ENCODE measurements at places on chromosomes 2 and 18.

- no peak for DNase-seq
Observed at GRCh38 chr18:30387401-30387800, 655.1 kb downstream of the DSC3 start.

DNA sequence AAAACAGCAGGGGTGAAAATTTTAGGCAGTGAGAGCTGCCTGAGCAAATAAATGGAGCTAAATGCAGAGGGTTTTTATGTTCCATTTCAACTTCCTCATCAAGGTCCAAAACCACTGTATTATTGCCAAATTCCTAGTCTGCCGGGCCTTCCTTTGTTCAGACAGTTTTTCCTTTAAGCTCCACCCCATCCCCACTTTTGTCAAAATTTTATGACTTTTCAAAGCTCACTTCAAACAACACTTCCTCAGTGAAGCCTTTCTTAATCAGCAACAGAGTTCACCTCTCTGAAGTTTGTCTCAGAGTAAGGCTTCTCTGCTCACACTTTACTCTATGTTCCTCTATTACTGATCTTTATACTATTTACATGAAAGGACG is 81.3 kb downstream of the CERKL start:
- DNase-seq: no peak

- DNase-seq: no peak
Observed at GRCh38 chr18:22094358-22094734, 75.0 kb upstream of the GATA6 start.

GRCh38 chr2:234048049-234048448 is 2.5 kb upstream of the SPP2 start:
- DNase-seq: no peak

- DNase-seq: no peak
Observed at GRCh38 chr2:110173523-110173922, 31.3 kb downstream of the NPHP1 start.

GRCh38 chr18:37396971-37397720 is 168.5 kb downstream of the CELF4 start:
- DNase-seq: no peak

DNA sequence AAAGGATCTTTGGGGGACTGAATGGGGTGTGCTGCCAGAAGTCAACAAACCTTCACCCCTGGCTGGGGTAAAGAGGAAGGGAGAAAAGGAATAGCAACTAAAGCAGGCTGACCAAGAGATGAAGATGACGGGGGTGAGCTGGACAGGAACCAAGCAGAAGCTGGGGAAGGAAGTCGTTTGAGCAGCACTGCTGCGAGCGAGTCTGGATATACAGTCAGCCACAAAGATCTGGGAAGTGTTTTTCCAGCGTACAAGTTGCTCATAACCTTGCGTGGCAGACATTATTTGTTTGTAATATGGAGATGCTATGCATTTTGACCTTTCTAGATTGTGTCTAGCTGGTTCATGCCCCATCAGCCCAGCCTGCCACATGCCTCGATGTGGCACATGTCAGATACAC is 71.2 kb downstream of the EIF2AK3 start:
- DNase-seq: no peak

- DNase-seq: no peak
Observed at GRCh38 chr2:42971381-42971780, 179.0 kb upstream of the HAAO start.

DNA sequence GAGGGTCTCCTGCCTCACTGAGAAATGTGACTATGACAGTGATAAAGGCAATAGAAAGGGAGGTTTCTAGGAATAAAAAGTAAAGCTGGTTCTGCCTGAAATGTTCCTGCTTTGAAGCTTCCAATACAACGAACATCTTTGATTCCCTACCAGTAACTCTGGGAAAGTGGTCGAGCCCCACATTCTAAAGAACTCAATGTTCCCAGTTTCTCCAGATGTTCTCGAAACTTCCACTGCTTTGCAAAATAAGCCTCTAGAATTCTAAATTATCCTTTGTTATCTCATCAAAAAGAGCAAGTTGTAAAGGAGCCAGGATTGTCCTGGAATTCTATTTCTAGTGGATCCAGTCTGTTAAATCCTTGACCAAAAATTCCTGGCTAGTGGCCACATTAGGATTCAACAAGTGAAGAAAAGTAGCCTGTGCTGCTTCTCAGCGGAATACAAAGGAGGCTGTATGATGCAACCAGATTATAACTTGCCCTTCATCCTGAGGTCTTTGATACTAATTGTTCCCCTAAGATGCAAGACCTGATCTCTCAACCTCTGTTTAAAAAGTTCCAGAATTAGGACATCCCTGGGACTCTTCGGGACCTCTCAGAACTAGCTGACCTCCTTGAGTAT is 8.4 kb downstream of the SCN7A start:
- no peak for DNase-seq

GRCh38 chr2:112733871-112734270 is 13.1 kb downstream of the NT5DC4 start:
- no peak for DNase-seq

GRCh38 chr2:141517180-141517851 is 613.5 kb downstream of the LRP1B start:
- DNase-seq: no peak

DNA sequence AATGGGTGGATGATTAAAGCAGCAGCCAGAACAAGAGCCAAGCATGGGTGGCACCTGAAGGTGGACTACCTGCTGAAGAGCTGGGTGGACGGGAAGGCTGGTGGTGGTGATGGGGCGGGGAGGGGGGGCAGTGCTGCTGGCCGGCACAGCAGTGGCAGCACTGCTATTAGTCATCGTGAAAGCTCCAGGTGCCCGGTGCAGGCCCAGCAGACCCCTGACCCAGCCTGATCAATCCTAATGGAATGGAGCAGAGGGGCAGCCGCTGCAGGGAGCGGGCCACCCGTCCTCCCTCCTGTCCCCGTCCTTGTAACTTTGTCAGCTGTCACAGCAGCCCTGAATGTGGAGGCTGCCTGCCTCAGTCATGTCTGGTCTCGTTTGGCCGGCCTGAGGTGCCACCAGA is 174.9 kb downstream of the CELF4 start:
- no peak for DNase-seq

GRCh38 chr2:153478289-153479261 is at the start of gene RPRM:
RPRM (minus strand) TSS chr2:153478762; CDS start chr2:153478565, 197 bp downstream.
- peak; percentile 20 for DNase-seq

DNA sequence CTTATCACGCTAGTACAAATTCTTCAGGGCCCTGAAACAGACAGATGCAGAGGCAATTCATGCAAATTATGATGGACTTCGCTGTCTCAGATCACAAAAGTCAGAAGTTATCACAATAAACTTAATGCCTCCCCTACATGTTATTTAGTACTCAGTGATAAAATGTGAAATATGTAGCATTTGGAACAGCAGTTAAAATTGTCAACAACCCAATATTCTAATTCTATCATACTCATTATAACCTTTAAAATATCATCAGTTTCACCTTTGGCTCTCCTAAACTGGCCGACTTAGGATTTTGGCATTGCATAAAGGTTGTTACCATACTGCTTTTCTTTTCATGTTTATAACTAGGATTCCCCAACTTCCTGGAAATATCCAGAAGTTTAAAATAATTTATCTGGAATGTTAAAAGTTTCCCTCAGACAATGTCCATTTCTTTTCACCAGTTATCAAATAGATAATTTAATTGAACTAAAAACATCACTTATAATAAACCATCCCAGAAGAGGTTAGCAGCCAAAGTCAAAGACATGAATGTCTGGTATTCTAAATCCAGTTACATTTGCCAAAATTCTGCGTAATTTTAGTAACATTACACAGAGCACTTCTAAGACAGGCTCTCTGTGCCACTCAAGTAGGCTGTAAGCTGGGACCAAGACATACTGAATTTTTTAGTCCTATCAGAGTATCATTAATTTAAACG is 239.8 kb downstream of the RBM43 start:
- DNase-seq: no peak

GRCh38 chr2:109333414-109334210 is 204.6 kb downstream of the SH3RF3 start:
- DNase-seq: no peak

GRCh38 chr2:121804997-121805765 is 49.7 kb downstream of the TSN start:
- no peak for DNase-seq

DNA sequence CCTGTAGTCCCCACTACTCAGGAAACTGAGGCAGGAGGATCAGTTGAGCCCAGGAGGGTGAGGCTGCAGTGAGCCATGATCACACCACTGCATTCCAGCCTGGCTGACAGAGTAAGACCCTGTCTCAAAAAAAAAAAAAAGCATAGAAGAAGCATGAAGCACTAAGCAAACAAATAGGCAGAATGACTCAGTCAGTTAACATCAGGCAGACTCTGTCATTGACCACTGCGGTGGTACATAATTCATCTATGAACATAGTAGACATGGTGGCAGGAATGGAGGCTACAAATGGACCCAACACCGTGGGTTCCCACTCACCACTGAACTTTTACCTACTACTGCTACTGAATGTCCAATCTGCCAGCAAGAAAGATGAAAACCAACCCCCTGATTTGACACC is 7.6 kb upstream of the ASXL2 start:
- DNase-seq: no peak

- no peak for DNase-seq
Observed at GRCh38 chr2:60064687-60065389, 488.6 kb downstream of the BCL11A start.

DNA sequence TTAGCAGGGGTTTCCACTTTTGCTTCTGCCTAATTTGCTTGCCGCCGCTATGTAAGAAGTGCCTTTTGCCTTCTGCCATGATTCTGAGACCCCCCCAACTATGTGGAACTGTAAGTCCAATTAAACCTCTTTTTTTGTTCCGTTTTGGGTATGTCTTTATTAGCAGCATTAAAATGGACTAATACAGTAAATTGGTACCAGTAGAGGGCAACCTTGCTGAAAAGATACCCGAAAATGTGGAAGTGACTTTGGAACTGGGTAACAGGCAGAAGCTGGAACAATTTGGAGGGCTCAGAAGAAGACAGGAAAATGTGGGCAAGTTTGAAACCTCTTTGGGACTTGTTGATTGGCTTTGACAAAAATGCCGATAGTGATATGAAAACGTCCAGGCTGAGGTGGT is 216.1 kb upstream of the FSIP2 start:
- DNase-seq: no peak

DNA sequence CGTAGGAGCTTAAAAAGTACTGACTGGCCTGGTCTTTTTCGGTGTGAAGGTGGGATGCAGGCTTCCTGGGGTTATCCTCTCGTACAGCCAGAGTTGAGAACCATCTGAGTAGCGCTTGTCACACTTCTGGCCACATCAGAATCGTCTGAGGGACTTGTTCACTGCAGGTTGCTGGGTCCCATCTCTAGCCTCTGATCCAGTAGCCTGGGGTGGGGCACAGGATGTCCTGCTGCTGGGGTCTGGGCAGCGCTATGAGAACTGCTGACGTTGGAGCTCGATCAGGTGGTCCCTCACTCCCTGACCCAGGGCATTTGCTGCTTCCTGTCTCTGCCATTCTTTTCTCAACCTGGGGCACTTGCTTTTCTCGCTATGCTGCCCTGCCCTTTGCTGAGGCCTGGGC is 7.1 kb upstream of the IL1R2 start:
- no peak for DNase-seq

Data from activated T-cell treated with anti-CD3 and anti-CD28 coated beads, Interleukin-2, amount 50 U/mL, for 4 hours (primary cell).